T-helper 1 cell (primary cell): ENCODE measurements at places on chromosomes 11 and 22.

DNA sequence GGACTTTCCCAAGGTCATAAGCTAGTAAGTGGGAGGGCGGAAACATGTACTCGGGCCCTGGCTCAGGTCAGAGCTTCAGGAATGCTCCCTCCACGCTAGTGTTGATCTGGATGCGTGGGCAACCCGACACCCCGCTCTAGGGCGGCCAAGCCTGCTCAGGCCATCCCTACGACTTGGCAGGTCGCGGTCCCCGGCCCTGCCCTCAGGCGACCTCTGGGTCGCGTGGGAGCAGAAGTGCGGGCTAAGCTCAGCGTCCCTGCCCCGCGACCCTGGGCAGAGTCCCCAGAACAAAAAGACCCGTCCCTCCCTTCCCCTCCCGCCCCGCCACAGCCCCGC is 781 bp upstream of the TEF start:
- DNase-seq = no peak

DNA sequence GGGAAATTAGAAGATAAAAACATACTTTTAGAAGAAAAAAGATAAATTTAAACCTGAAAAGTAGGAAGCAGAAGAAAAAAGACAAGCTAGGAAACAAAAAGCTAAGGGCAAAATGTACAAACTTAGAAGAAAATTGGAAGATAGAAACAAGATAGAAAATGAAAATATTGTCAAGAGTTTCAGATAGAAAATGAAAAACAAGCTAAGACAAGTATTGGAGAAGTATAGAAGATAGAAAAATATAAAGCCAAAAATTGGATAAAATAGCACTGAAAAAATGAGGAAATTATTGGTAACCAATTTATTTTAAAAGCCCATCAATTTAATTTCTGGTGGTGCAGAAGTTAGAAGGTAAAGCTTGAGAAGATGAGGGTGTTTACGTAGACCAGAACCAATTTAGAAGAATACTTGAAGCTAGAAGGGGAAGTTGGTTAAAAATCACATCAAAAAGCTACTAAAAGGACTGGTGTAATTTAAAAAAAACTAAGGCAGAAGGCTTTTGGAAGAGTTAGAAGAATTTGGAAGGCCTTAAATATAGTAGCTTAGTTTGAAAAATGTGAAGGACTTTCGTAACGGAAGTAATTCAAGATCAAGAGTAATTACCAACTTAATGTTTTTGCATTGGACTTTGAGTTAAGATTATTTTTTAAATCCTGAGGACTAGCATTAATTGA is 1.0 kb downstream of the MALAT1 start:
- no peak for DNase-seq

DNA sequence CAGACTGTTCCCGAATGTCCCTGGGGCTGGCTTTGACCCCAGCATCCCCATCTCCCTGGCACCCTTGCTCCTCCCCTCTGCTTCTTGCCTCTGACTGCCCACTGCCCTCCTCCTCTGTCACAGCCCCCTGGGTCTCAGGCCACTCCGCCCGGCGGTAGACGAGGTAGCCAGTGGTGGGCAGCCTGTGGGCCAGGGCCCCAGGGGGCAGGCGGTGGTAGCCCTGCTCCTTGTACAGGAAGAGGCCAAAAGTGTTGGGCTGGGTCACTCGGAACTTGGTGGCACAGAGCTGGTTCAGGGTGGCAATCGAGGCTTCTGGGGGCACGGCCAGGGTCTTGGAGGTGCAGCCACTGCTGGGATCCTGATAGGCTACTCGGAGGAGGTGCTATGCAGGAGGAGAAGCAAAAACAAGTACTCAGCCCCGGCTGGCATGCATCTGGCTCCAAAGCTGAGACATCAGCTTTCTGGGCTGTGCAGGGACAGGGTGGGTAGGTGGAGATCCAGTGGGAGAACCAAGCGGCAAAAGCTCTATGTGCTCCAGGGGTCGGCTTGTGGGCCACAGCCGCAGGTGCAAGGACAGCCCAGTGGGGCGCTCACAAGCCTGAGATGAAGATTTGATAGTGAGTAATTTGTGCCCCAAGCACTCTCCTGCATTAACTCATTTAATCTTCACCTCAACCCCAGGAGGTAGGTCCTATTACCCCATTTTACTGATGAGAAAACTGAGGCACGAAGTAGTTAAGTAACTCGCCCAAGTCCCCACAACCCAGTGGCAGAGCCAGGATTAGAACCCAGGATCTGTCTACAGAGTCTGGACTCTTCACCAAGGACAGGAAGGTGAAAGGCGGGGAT is 3.6 kb downstream of the RIN1 start:
- DNase-seq = no peak

GRCh38 chr11:26027887-26028286 is 304.0 kb upstream of the ANO3 start:
- DNase-seq = no peak

GRCh38 chr11:69775163-69775755 is at the start of gene FGF4:
TSS of gene FGF4 (minus strand) at chr11:69775341. CDS start at chr11:69775084, 257 bp downstream.
- DNase-seq = no peak

GRCh38 chr22:23215294-23216241 is 35.3 kb downstream of the BCR start:
- no peak for DNase-seq

DNA sequence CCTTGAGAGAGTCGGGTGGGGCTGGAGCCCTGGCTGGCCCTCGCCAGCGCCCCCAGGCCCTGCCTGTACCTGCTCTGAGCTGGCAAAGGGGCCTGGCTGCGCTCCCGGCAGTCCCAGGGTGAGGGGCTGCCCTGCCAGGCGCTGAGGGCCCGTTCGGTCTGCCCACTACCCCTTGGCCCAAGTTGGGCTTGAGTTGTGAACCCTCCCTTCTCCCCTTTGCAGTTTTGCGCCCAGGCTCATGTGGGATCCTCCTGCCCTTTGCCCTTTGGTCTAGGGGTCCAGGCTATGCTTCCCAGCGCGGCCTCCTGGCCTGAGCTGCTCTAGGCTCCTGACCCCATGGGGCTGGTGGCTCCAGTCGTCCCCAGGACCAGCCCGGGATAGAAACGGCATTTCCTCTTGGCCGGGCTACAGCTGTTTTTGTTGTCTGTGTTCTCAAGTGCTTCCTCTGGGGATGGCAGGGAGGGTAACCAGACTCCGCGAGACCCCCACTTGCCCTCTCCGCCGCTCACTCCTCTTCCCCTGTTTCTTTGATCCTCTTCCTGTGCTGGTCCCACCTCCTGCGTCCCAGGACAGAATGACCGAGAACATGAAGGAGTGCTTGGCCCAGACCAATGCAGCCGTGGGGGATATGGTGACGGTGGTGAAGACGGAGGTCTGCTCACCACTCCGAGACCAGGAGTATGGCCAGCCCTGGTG is 34.9 kb downstream of the PRDM11 start:
- no peak for DNase-seq

- no peak for DNase-seq
These were observed 193.3 kb downstream of the DBX1 start for GRCh38 chr11:19966927-19967326.

GRCh38 chr22:47389201-47389600 is 626.8 kb downstream of the TBC1D22A start:
- DNase-seq = no peak

DNA sequence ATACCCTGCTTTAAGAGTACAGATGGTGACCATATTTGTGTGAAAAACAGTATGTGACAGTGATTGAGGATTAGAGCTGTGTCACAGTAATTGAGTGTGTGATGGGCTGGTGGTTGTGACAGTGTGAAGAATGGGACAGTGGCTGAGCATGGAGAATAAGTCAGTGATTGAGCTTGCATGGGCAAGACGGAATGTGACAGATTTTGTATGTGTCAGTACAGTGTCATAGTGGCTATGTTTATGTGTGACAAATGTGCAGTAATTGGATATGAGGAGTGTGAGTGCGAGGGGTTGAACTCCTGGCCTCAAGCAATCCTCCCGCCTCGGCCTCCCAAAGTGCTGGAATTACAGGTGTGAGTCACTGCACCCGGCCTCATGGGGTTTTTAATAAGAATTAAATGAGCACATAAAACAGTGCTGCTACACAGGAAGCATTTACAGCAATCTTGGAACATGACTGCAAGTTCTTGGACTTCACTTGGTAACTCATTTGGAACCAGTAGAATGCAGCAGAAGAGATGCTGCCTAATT is 583 bp upstream of the RRAS2 start:
- DNase-seq = no peak

- DNase-seq = no peak
These were observed 42.2 kb upstream of the DNAJB7 start for GRCh38 chr22:40904101-40904500.

DNA sequence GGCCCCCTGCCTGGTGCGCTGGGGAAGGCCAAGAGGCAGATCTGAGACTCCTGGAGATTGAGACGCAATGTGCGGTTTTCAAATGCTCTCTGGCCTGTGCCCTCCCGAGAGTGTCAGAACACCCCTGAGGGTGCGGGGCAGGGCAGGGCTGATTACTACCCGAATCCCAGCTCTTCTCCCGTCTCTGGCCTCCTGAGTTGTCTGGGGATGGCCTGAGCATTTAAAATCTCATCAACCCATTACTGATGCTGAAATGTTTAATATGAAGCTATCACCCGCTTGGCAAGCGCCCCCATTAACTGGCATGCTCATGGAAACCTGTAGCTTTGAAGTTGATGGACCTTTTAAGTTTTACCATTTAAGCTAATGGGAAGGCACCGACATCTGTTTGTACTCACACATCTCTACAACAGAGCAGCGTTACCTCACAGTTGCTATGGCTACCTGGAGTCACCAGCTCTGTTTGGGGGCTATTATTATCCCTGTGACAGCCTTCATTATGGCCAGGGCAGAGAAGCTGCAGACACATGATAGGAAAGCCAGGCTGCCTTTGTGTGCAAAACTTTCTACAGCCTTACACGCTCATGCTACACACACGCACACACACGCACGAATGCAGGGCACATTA is 3.6 kb upstream of the MB start:
- DNase-seq = no peak

- DNase-seq = no peak
These were observed 110.9 kb downstream of the GALNT18 start for GRCh38 chr11:11510939-11511338.

DNA sequence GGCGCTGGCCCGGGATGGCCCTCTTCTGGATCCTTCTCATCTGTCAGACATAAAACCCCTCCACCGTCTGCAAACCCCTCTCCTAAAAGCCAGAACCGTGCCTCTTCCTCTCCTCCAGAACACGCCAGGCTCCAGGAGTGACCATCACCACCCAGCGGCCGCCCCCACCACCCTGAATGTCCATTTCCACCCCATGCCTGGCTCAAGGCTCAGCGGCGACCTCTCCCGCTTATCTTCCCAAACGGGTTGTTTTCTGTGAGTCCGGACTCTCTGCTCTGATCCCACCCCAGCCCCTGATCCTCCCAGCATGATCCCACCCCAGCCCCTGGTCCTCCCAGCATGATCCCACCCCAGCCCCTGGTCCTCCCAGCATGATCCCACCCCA is 37.6 kb downstream of the CELSR1 start:
- DNase-seq = no peak

DNA sequence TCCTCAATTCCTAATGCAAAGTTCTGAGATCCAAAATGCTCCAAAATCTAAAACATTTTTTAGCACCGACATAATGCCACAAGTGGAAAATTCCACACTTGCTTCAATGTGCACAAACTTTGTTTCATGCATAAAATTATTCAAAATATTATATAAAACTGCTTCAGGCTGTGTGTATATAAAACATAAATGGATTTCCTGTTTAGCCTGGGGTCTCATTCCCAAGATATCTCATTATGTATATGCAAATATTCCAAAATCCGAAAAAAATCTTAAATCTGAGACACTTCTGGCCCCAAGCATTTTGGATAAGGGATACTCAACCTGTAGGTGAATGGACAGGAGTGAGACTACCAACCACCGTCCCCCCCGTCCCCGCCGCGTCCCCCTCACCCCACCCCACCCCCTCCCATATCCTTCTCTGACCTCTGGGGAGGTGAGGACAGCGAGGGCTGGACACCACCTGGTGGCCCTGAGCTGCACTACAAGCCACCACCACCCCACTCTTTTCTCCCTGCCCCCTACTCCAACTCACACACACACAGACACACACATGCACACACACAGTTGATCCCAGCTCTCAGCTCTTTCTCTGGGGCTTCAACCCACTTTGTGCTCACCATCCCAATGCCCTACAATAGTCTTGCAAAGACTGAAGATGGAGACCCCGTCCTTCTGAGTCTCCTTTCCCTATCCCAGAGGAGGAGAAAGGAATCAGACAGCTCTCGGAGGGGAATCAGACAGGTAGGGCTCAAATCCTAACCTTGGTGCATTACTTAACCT is 101.0 kb downstream of the PDE2A start:
- DNase-seq = no peak

GRCh38 chr11:122363296-122363695 is 247.3 kb upstream of the BLID start:
- no peak for DNase-seq
